ENCODE measurements at places on chromosomes 6 and 20.
A peak's percentile ranks its signal among the peaks of the same experiment; 100 is the strongest.

DNA sequence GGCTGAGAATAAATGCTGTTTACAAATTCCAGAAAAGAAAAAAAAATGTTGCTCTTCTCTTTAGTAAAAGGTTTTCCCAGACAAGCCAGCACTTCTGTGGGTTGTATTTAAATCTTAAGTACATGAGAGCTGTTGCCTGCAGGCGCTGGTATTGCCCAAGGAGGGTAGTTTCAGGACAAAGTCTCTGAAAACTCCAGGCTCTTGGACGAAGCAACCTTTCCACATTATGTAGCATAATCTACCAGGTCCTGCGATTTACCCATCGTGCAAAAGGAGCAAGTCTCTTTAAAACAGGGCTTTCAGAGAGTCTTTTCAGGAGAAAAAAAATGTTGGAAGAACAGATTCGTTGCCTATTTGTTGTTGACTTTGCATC lies 65.6 kb downstream of the PLG start:
- DNase-seq, result no peak

GRCh38 chr20:51497542-51498467 lies 44.7 kb downstream of the NFATC2 start:
- DNase-seq, result peak; percentile 69

DNA sequence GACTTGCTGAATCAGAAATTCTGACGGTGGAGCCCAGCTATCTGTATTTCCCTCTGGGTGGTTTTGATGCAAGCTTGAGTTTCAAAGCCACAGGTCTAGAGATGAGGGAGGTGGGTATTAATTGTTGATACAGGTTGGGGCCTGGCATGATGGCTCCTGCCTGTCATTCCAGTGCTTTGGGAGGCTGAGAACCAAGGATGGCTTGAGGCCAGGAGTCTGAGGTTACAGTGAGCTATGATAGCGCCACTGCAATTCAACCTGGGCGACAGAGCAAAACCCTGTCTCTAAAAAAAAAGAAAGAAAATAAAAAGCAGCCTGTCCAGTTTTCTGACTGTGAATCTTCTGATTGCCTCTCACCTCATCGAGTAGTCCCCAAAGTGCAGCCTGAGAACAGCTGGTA lies 184.8 kb upstream of the SASH1 start:
- no peak for DNase-seq

GRCh38 chr6:30192076-30192475 lies 21.1 kb downstream of the TRIM26 start:
- DNase-seq, result peak; percentile 84

DNA sequence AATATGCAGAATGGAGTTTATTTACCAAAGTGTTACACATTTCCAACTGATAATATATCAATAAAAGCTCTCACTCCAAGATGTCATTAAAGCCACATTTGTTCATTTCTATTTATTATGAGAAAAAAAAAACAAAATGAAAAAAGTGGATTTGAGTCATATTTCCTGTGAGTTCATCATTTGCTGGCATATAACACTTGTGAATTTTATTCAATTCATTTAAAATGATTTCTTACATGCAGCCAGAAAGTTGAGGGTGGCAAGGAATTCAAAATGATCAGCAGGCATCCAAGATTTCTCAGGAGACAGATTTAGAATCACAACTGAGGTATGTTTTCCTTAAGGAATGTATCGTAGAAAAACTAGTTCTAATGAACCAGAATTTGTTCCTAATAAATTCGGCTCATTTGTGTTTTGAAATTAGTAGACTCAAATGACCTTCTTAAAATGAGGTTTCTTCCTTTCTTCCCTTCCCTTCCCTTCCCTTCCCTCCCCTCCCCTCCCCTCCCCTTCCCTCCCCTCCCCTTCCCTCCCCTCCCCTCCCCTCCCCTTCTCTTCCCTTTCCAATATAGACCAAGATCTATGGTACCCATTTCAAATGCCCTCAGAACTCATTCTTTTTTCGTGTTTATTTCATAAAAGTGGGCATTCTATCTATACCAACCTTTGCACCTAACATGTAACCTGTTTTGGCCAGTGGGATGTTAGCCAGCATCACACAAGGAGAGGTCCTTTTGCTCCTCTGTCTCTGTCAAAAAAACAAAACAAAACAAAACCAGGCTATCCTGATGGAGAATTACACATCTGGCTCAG lies 357.9 kb upstream of the TSHZ2 start:
- no peak for DNase-seq

GRCh38 chr20:11207749-11208502 lies 534.1 kb upstream of the JAG1 start:
- DNase-seq, result peak; percentile 32

DNA sequence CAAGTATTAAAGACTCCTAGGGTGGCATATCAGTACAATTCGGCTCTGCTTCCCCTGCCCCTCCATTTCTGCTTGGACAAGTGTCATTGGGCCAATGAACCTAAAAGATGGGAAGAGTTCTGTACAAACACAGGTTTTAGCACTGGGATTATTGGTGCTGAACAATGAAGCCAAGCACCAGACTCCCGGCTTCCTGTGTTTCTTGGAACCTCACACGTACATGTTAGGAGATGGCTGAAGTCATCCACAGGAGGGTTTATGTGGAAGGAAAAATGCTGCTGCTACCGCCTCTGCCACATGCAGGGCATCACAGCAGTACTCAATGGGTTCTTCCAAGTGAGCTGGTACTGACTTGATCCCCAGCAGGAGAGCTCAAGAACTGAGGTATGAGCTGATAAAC lies 49.7 kb downstream of the TNFRSF21 start:
- no peak for DNase-seq

DNA sequence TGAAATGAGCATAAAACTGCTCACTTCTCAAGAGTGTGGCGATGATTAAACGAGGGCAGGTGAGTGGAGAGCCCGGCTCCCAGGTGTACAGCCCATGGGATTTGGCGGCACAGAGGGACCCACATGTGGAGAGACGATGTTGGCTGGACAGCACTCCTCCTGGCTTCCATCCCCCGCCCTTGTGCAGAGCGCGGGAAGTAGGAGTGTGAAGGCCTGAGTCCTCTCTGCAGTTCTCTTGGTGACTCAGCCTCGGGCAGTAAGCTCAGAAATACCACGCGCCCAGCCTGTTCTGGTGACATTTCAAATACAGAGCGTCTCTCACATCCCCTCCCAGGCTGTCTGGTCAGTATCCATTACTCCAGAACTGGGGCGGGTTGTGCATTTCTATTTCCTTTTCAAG lies 94.2 kb upstream of the SRSF6 start:
- no peak for DNase-seq

- no peak for DNase-seq
These were observed 251.0 kb upstream of the TCF21 start for GRCh38 chr6:133637874-133638273.

DNA sequence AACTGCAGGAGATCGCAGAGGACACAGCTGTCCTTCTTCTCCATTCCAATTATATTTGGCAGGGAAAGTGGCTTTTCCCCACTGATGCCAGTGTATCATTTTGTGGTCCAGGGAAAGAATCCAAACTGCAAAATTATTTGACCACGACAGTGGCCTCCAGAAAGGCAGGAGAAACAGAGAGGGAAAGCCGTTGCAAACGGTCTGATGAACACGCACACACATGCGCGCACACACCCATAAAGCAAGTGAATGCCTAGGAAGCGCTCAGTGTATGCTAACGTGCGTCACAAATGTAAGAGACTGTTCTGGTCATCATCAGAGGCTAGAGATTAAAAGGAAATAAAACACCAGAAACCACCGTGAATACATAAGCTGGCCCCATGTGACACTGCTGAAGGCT lies 54.0 kb downstream of the NPEPL1 start:
- DNase-seq, result no peak

GRCh38 chr20:12409501-12409900 lies 491.8 kb downstream of the BTBD3 start:
- no peak for DNase-seq

DNA sequence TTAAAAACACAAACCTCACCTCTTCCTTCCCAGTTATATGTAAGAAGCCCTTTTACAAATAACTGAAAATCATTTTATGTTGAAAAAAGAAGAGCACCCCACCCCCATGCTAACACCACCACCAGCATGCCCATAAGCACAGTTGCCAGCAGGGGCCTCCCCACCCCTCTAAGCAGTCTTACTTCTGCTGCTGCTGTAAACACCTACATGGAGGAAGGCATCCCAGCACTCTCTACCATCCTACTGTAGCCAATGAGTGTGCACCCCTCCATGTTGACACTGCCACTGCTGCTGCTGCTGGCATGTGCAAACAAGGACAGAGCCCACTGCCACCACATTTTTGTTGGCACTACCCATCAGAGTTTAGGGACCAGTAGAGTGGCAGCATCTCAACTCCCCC lies 49.6 kb upstream of the PHIP start:
- no peak for DNase-seq

GRCh38 chr20:1448081-1448620 lies 18.5 kb downstream of the NSFL1C start:
- DNase-seq, result no peak

DNA sequence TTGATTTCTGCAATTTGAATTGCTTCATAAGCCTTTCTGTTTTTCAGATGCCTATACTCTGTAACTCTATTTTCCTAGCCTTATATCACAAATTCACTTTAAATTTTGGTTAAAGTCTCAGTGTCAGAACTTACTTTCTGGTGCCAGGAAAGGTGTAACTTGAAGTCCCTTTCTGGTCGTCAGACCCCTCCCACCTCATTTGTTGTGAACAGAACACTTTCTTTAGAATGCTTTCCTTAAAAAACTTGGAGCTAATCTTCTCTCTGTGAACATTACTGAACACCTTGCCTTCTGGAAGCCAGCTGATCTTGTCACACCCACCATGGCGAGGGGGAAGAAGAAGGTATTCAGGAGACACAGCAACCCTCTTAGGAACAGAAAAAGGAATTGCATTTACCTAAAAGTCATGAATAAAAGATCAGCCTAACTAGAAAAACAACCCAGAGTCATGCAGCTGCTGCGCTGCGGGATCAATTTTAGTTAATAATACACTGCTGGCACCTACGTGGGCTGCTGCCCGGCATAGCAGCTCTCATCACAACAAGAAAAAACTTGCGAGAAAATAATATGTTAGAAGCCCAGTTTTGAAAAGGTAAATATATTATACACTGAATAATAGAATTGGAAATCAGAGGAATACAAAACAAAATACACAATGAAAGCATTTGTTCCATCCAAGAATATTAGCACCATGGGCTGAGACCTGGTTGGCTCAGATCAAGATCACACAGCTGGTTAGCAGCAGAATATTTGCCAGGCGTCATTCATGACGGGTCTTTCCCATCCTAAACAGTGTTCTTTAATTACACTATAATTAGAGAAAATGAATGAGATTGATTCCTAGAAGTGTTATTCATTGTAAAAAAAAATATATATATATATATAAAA lies 5.8 kb upstream of the FAM217A start:
- peak; percentile 80 for DNase-seq

DNA sequence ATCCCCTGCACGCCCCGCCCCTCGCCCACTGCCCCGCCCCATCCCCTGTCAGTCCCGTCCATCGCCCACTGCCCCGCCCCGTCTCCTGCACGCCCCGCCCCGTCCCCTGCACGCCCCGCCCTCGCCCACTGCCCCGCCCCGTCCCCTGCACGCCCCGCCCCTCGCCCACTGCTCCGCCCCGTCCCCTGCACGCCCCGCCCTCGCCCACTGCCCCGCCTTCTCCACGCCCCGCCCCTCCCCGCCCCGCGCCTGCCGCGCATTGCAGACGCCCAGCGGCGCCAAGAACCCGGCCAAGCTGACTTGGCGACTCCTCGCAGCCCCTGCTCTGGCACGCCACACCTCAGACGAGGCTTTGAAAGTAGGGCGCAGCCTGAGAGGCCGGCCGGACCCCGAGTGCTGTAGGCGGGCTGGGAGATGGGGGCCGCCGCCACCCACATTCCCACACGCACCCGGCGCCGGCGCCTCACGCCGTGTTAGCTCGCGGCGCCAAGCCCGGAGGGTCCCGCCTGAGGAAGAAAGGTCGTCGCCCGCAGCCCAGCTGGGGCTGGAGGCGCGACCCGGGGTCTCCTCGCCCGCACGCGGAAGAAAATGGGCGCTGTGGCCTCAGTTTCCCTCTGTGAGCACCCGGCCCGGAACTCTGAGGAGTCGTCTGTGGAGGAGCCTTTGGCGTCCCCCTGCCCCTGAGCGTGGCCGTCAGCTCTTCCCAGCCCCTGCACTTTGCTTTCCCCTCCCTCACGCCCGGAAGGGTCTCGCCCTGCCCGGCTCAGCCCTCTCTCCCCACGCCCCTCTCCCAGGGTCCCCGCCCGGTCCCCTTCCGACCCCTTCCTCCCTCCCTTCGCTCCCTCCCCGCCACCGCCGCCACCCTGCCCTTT lies at the start of gene RAD21L1:
TSS of gene RAD21L1 (plus strand) at position 262 of the 872 bp plus-strand sequence. CDS start 2,410 bp downstream, outside the sequence.
- peak; percentile 40 for DNase-seq

GRCh38 chr6:116386581-116387299 lies 16.0 kb downstream of the DSE start:
- DNase-seq, result no peak

GRCh38 chr6:31070711-31071197 lies 41.6 kb downstream of the C6orf15 start:
- DNase-seq, result peak; percentile 75

DNA sequence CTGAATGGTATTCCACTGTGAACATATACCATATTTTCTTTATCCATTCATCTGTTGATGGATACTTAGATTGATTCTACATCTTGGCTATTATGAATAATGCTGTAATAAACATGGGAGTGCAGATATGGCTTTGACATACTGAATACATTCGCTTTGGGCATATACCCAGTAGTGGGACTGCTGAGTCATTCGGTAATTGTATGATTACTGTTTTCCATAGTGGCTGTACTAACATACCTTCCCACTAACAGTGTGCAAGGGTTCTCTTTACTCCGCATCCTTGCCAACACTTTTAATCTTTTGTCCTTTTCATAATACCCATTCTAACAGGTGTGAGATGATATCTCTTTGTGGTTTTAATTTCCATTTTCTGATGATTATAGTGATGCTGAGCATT lies 98.2 kb upstream of the ESR1 start:
- DNase-seq, result no peak
